Stimulated activated naive CD4-positive, alpha-beta T cell treated with Interleukin-2 at 50 U/mL for 16 hours (primary cell): ENCODE measurements at places on chromosomes 3 and 15.

DNA sequence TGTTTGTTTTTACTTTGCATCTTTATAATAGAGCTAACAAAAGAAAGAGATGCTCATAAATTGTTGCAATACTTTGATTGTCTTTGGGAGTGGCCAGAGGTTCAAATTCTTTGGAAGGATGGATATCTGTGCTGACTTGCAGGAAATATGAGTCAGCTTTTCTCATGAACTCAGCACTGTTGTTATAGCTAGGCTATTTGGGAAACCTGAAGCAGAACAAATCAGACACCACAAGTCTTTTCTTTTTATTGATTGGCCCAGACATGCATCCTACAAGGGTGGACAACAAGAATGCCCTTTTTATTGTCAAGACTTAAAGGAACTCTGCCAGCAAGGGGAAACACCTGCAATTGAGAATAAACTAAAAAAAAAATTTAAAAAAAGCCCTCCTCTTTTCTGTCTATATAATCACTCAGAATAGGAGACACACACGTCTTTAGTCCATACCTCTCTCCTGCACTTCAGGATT is 4.6 kb upstream of the DENND4A start:
- DNase-seq: no peak

DNA sequence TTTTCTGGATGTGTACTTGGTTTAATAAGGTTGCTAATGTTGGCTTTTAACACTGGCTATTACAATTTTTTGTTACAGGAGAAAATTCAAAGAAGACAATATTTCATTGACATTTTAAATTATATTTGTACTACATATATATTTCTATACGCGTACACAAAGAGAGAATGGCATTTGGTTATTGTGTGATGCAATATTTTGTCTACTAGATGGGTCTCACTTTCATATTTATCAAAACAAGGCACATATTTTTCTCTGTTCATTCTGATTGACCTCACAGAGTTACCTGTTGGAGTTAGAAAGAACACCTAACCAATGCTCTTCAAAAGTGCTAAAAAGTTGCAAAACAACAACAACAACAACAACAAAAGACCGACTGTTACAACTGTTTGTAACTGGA is 50.2 kb upstream of the VGLL3 start:
- no peak for DNase-seq

DNA sequence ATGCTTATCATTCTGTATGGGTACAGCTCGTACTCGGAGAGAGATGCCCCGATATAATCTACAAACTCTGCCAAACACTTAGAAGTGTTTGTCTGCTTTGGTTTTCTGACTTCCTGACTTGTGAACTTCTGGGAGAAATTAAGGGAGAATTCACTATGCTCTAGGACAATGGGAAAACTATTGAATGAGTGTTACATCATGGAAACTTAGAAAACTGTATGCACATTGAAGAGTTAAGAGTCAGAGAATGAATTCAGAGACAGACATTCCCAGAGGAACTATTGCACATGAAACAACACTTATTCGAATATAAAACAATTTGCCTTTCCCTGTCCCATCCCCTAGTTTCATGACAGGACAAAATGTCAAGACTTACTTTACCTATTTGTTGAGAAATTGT is 57.8 kb downstream of the DTWD1 start:
- DNase-seq: no peak

GRCh38 chr3:159821110-159821509 is 167.5 kb upstream of the IL12A start:
- no peak for DNase-seq

DNA sequence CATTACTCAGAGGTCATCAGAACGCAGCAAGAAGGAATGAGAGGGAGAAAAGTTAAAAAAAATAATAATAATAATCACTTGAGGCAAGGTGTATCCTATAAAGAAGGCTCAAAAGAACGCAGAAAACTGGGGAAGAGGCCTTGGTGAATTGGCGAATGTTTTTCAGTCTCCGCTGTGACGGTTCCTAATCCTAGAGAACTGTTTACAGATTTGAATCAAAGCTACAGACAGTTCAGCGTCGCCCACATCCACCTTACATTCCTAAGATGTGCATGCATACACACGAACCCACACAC is 634 bp downstream of the ZMAT3 start:
- no peak for DNase-seq

DNA sequence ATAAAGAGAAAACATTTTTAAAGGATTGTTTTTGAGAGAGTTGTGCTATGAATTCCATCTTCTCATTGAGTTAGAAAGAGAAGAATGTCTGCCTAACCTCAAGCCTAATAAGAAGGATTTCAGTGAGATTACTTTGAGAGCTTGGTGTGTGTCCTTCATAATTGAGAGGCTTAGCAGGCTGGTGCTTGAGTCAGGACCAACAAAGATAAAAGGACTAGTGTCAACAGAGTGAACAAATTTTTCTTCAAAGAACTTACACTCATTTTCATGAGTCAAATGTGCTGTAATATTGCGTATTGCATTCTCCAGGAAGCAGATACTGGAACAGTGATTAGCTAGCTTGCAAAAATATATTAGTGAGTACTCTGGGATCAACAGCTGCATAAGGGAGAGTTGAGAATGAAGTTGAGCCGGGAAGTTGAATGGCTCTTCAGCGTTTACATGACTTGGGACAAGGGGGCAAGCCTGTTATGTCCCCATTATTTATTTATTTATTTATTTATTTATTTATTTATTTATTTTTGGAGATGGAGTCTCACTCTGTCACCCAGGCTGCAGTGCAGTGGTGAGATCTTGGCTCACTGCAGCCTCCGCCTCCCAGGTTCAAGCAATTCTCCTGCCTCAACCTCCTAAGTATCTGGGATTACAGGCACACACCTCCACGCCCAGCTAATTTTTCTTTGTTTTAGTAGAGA is 37.5 kb upstream of the SLITRK3 start:
- no peak for DNase-seq

DNA sequence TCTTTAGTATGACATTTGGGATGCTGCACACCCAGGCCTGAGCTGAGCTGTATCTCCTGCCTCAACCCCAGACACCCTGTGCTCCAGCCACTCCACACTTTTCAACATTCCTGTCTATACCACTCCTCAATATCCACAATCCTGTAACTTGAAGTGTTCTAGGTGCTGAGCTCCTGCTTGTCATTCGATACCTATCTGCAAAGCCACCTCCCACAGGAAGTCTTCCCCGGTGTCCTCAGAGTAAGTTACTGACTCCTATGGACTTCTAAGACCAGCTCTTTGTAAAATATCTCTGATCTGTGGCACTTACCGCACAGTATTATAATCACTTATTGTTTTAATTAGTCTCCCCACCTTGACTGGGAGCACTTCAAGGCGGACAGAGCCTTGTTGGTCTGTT is 1.2 kb upstream of the CAV3 start:
- no peak for DNase-seq

GRCh38 chr3:188926111-188926510 is 245.7 kb upstream of the TPRG1 start:
- no peak for DNase-seq

DNA sequence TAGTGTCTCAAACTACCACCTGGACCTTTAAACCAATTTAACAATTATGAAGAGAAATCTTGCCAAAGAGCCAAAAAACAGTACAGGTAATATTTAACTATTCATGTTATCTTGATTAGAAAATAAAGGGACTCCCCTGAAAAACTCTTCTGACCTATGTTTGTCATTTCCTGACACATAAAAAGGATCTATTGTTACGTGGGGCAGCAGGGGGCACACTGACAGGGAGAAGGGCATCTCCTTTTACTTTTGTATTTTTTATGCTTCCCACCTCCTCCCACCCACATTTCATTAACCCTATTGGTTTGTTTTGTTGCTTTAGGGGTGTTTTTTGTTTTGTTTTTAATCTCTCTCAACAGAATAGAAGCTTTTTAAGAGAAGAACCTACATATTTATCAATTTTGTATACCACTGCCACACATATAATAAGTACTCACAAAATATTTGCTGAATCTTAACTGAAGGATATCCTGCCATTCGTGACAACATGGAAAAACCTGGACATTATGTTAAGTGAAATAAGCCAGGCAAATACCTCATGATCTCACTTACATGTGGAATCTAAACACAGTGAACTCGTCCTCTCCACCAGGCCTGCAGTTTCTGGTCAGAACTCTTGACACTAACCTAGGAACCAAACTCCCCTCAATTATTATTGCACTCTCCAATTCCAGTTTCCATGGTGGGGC is 17.7 kb downstream of the STAG1 start:
- DNase-seq: no peak

DNA sequence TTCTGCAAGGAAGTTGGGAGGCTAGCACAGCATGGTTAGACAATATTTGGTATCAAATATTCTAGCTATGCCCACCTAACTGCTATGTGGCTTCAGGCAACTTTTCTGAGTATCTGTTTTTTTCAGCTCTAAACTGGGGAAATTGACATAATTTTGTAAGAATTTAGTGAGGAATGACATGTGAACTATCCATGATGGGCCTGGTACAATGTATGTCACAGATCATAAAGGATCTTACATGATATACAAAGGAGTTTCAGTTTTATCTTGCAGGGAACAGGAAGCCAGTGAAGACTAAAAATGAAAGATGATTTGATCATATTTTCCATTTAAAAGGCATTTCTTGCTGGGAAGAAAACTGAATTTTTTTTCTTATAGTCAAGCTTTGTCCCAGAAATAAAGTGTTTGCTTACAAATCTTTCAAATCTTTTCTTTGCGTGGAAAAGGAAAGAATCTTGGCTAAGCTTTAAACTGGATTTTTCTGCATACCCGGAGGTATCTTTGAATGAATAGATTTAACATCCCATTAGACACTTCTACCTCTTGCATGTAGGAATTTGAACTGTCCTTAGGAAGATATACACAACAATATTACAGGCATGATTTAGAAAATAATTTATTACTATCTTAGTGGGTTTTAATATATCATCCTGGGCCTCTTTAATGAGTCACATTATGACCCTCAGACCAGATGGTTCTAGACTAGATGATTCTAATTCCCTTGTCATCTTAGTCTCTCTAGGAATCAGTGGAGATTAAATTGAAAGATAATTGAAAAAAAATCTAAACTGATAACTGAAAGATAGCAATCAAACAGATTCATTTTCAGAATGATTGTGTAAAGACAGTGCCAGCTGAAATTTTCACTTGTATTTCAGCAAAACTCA is 436.0 kb upstream of the THBS1 start:
- DNase-seq: no peak

- no peak for DNase-seq
Observed at GRCh38 chr15:83444936-83445335, 2.2 kb upstream of the SH3GL3 start.

- DNase-seq: no peak
Observed at GRCh38 chr3:34780973-34781372, 858.4 kb upstream of the ARPP21 start.

GRCh38 chr15:39451121-39451688 is 129.7 kb upstream of the THBS1 start:
- no peak for DNase-seq

- DNase-seq: no peak
Observed at GRCh38 chr3:75332794-75333193, 331.3 kb upstream of the FRG2C start.

DNA sequence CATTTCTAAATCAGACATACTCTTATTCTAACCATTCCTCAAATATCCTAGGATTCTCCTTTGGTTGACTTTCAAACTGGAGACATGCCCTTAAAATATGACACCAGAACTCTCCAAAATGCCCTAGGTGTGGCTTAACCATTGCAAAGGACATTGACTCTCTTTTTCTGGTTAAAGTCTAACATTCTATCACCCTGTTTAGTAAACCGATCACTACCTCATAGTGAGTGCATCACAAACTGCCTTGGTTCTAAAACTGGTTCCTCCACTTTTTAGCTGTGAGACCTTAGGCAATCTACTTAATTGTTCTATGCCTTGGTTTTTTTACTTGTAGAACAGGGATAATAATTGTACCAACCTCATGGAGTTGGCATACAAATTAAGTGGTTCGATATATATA is 224.3 kb downstream of the CDIN1 start:
- no peak for DNase-seq

DNA sequence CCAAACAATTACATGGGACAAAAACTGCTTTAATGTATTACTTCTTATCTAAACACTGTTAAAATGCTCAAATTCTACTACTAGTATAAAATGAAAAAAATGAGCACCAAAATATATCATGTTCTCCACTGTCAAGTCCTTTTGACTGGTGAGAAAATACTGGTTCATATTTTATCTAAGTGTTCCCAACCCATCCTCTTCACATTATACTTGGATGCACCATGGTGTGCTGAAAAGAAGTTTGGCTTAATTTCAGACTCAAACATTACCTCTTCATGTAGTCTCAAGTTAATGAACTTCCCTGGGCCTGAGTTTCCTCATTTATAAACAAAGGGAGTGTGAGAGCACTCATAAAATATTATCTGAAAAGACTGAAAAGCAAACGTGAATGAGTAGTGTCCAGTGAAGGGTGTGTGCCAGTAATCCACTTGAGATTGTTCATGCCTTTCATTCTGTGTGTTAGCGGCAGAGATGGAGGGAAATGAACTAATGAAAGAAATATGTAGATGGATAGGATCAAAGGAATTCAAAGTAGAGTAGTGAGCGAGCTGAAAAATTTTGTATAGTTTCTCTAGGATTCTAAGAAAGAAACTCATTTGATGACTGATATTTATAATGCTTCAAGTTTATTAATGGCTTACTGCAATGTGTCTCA is 263.2 kb downstream of the NLGN1 start:
- DNase-seq: no peak

- DNase-seq: no peak
Observed at GRCh38 chr3:8733332-8734094, at the start of gene CAV3. Gene CAV3, plus strand, starts transcription at chr3:8733802. Its CDS starts 75 bp downstream, at chr3:8733877.

GRCh38 chr3:36832406-36832805 is 68.1 kb upstream of the DCLK3 start:
- no peak for DNase-seq

DNA sequence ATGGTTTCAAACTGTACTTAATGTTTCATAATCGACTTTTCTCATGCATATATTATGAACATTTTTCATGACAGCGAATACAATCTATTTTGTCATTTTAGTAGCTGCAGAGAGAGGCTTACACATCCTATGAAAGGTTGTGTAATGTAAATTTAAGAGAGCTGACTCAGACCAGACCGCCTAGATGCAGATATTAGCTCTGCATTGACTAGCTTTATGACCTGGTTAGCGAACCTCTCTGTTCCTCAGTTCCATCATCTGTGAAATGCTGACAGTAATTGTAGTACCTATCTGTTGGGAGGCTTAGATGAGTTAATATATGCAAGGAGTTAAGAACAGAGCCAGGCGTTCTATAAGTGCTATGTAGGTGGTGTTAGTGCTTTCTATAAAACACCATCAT is 116.2 kb upstream of the RASGRP1 start:
- no peak for DNase-seq

DNA sequence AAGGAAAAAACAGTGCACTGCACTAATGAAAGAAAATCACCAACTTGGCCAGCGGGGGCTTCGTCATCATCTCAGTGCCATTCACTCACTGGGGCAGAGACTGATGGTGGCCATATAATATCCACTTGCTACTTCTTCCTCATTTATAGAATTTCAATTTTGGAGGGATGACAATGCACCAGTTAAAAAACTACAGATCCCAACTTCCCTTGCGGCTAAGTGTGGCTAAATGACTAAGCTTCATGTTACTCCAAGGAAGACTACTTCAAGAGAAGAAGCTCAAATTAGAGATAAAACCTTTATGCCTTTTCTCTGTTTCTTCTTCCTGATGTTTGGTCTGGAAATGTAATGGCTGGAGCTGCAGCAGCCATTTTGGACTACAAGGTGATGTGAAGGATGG is 38.8 kb downstream of the NGLY1 start:
- no peak for DNase-seq
